ENCODE measurements at places on chromosomes 3 and 15.

DNA sequence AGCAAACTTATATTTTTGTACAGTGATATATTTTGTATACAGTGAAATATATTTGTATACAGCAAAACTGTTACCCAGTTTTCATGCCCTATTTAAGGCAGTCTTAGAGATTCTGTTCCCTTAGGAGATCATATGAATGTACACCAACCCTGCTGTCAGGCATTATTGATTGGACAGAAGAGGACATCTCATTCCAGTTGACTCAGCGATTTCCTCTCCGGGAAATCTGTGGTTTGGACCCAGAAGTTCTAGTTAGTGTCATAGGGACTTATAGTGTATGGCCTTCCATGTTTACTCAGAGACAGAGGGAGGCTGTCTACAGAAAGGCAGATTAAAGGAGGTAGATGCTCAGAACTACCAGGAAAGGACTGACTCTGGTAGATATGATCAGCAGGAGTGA, 318.8 kb upstream of the KCNMB2 start:
- DNase-seq: no peak

GRCh38 chr3:29949940-29950616, 656.3 kb upstream of the TGFBR2 start:
- no peak for DNase-seq

GRCh38 chr3:26105261-26105660, 315.4 kb downstream of the OXSM start:
- no peak for DNase-seq

DNA sequence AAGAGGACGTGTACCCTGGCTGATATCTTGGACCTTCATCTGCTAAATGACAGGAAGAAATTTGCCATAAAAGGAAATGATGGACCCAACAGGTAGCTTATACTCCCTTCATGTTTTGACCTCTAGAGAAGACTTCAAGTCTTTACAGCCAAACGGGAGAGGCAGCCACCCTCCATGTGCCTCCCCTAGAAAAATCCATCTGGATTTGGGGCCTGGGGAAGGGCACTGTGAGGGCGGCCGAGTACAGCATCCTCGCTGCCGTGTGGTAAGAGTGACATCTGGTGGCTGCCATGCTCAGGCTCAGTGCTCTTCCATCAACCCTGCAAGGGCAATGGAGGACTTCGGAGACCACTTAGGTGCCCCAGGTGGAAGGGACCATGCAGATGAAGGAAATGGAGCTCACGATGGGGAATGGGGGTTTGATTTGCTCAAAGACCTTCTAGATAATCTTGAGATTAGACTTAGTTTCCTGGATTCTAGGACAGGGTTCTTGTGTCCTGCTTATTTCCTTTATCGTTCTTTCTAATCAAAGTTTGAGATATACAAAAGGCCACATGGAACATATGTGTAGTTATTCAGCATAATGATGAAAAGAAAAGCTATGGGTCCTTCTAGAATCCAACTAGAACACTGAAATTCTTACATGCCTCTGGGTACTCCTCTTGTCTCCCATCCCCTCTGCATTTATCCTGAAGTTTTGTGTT, 44.4 kb downstream of the AQP9 start:
- DNase-seq: no peak

DNA sequence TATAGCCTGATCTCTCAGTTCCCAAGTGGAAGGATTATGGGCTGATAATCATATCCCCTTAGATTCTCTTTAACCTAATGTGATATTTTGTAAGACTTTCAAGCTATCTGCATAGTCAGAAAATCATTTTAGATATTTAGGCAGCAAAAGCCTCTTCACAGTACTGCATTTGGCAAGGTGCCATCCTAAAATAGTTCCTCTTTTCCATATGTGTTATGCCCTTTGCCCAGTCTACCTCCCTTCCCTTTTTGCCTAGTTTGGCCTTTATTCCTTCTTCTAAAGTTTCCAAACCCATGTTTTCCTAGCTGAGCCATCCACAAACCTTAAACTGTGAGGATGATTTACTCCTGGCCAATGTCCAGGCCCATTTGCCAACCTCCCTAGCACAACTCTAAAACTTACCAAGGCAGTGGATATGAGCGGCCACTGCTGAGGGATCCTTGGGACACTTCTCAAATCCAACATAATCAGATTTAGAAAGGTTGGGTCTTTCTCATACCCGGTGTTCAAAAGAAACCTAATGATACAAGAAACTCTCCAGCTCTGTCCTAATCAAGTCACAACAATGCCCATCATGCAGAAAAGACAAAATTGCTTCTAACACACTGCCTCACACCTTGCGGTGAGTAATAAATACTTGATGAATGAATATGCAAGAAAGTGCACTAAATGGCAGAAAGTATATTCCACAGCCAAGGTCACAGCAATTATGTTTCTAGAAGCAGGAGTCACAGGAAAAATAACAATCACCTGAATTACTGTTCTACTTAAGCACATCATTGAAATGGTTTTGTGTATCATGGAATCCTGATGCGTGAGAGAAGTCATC, 493.9 kb downstream of the NLGN1 start:
- no peak for DNase-seq

GRCh38 chr3:194097141-194097882, 38.6 kb upstream of the HES1 start:
- DNase-seq: no peak

GRCh38 chr15:52217186-52217585, 26.0 kb upstream of the GNB5 start:
- no peak for DNase-seq

- no peak for DNase-seq
These were observed 95.7 kb downstream of the NSUN3 start for GRCh38 chr3:94158512-94158911.

All from NCI-H187 (cell line).